ENCODE measurements at places on chromosomes 1 and 21. TPM values are rescaled to one million over a fixed set of nuclear protein-coding genes. Genes with fewer than 3 reads are reported as not detected.
A peak's percentile ranks its signal among the peaks of the same experiment; 100 is the strongest.

- DNase-seq: no peak
- H3K27me3 ChIP-seq: no peaks in the 10 kb centered on the region
- no peaks in the 10 kb centered on the region for H3K36me3 ChIP-seq
- H3K4me3 ChIP-seq: no peak overlapping the region
- peaks cover 7% of the 10 kb centered on the region for H3K4me1 ChIP-seq
Observed at GRCh38 chr1:8598060-8598724, 219.2 kb downstream of the RERE start.

- DNase-seq: no peak
- peaks cover 6% of the 10 kb centered on the region for H3K4me1 ChIP-seq
- no peak overlapping the region for H3K27ac ChIP-seq
- H3K27me3 ChIP-seq: peaks cover 73% of the 10 kb centered on the region
- no peaks in the 10 kb centered on the region for H3K36me3 ChIP-seq
Observed at GRCh38 chr1:119007339-119007669, 19.2 kb upstream of the TBX15 start.

GRCh38 chr1:32742199-32742947 is 39.8 kb upstream of the SYNC start:
- peaks cover 30% of the 10 kb centered on the region for H3K27me3 ChIP-seq
- H3K4me3 ChIP-seq: peak overlapping the region; percentile 58
- DNase-seq: no peak
- peak overlapping the region; percentile 83 for H3K27ac ChIP-seq
- H3K36me3 ChIP-seq: no peaks in the 10 kb centered on the region
- H3K4me1 ChIP-seq: peaks cover 23% of the 10 kb centered on the region

Gene LEPROT
- 114 TPM for polyA plus RNA-seq

GRCh38 chr1:81230983-81231728 is 569.6 kb upstream of the ADGRL2 start:
- H3K27ac ChIP-seq: no peak overlapping the region
- H3K4me1 ChIP-seq: no peaks in the 10 kb centered on the region
- H3K36me3 ChIP-seq: no peaks in the 10 kb centered on the region
- H3K4me3 ChIP-seq: no peak overlapping the region

GRCh38 chr1:213443415-213443814 is 392.4 kb downstream of the RPS6KC1 start:
- no peak overlapping the region for H3K4me3 ChIP-seq
- no peak for DNase-seq
- H3K4me1 ChIP-seq: no peaks in the 10 kb centered on the region
- no peaks in the 10 kb centered on the region for H3K36me3 ChIP-seq

- H3K4me1 ChIP-seq: no peaks in the 10 kb centered on the region
- H3K27ac ChIP-seq: no peak overlapping the region
- peak; percentile 79 for DNase-seq
- no peaks in the 10 kb centered on the region for H3K27me3 ChIP-seq
Observed at GRCh38 chr1:204503122-204503912, 8.7 kb upstream of the PIK3C2B start.

Gene KRTAP21-2
- polyA plus RNA-seq: not detected

DNA sequence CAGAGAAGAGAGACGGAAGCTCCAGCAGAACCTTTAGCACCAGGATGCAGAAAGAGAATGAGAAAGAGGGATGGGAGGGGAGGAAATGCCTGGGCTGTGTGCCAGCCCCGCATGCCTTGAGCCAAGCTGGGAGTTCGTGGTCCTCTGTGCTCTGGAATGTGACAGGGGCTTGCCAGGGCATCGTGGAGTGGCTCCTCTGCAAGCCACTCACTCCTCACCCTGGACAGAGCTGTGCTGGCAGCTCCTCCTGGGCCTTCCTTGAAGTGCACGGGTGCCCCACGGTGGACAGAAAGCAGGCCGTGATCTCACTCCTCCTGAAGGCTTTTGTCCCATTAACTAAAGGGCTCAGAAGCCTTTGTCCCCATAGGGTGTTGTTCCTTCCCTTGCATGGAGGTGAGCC is 34.8 kb upstream of the PRELP start:
- H3K4me3 ChIP-seq: no peak overlapping the region
- H3K27me3 ChIP-seq: peaks cover 4% of the 10 kb centered on the region
- no peaks in the 10 kb centered on the region for H3K4me1 ChIP-seq
- peak; percentile 81 for DNase-seq
- H3K27ac ChIP-seq: no peak overlapping the region
- no peaks in the 10 kb centered on the region for H3K36me3 ChIP-seq

DNA sequence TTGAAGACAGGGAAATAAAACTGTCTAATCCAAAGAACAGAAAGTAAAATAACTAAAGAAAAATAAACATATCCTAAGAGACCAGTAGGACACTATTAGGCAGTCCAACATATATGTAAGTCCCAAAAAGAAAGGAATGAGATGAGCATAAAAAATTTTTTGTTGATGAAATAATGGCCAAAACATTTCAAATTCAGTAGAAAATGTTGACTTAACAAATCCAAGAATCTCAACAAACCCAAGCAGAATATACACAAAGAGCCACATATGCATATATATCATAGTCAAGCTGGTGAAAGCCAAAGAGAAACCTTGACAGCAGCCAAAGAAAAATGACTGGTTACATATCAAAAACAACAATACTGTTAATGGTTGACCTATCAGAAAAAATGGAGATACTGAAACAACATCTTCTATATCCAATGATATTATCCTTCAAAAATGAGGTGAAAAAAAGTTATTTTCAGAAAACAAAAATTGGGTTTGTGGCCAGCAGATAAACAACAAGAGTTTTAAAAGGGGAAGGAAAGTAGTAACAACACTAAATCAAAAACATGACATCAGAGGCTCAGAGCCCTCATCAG is 26.4 kb downstream of the ZNF644 start:
- H3K4me3 ChIP-seq: no peak overlapping the region
- DNase-seq: no peak
- H3K36me3 ChIP-seq: no peaks in the 10 kb centered on the region
- H3K4me1 ChIP-seq: no peaks in the 10 kb centered on the region
- no peaks in the 10 kb centered on the region for H3K27me3 ChIP-seq
- no peak overlapping the region for H3K27ac ChIP-seq

GRCh38 chr1:7845761-7846160 is 7.1 kb downstream of the UTS2 start:
- no peak overlapping the region for H3K4me3 ChIP-seq
- no peaks in the 10 kb centered on the region for H3K27me3 ChIP-seq
- no peak for DNase-seq

- H3K4me3 ChIP-seq: no peak overlapping the region
- no peaks in the 10 kb centered on the region for H3K27me3 ChIP-seq
- peaks cover 9% of the 10 kb centered on the region for H3K4me1 ChIP-seq
- H3K27ac ChIP-seq: no peak overlapping the region
Observed at GRCh38 chr1:235004276-235004675, 124.4 kb downstream of the TOMM20 start.

- peak; percentile 77 for DNase-seq
- no peak overlapping the region for H3K4me3 ChIP-seq
- H3K27ac ChIP-seq: no peak overlapping the region
- no peaks in the 10 kb centered on the region for H3K27me3 ChIP-seq
- H3K36me3 ChIP-seq: no peaks in the 10 kb centered on the region
Observed at GRCh38 chr1:46036894-46037839, 95.3 kb downstream of the PIK3R3 start.

GRCh38 chr1:36481771-36482723 is 666 bp downstream of the CSF3R start:
- no peak for DNase-seq
- H3K4me1 ChIP-seq: peaks cover 2% of the 10 kb centered on the region
- H3K4me3 ChIP-seq: peak overlapping the region; percentile 59
- H3K36me3 ChIP-seq: no peaks in the 10 kb centered on the region
- peak overlapping the region; percentile 92 for H3K27ac ChIP-seq

DNA sequence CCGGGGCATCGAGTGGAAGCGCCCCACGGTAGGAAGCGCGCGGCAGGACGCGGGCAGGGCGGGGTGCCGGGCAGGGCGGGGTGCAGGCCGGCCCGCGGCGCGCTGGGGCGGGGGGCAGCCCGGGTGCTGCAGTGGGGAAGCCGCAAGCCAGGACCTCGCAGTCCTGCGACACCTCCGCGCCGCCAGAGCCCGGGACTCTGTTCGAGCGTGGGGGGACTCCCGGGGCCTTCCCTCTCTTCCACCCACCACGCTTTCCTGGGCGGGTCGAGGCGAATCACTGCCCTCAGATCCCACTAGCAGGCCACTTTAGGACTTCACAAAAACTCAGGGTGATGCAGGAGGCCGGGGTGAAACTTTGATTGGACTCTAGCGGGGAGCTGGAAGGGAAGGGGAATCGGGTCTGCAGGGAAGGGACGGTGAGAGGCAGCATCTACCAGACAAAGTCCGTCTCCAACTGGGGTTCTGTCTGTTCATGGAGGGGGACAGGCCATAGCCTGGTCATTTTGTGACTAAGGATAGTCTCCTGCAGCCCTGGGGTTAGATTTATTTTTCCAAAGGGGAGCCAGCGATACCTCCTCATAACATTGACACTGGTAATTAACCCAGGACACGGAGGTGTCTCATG is 623 bp downstream of the CAPN2 start:
- no peaks in the 10 kb centered on the region for H3K27me3 ChIP-seq
- H3K4me1 ChIP-seq: peaks cover 36% of the 10 kb centered on the region
- peak overlapping the region; percentile 96 for H3K27ac ChIP-seq
- H3K4me3 ChIP-seq: peak overlapping the region; percentile 73

GRCh38 chr21:28235169-28235895 is 757.3 kb downstream of the LTN1 start:
- H3K27me3 ChIP-seq: no peaks in the 10 kb centered on the region
- DNase-seq: peak; percentile 16
- no peak overlapping the region for H3K4me3 ChIP-seq
- peak overlapping the region; percentile 50 for H3K27ac ChIP-seq
- H3K4me1 ChIP-seq: peaks cover 16% of the 10 kb centered on the region
- H3K36me3 ChIP-seq: no peaks in the 10 kb centered on the region

- H3K36me3 ChIP-seq: peaks cover 18% of the 10 kb centered on the region
- peaks cover 80% of the 10 kb centered on the region for H3K4me1 ChIP-seq
- H3K27ac ChIP-seq: no peak overlapping the region
- no peak for DNase-seq
- no peak overlapping the region for H3K4me3 ChIP-seq
Observed at GRCh38 chr1:39413902-39414528, 77.4 kb upstream of the BMP8A start.

Gene C1orf56
- 8.6 TPM for polyA plus RNA-seq
